Stimulated activated CD8-positive, alpha-beta memory T cell treated with anti-CD3 and anti-CD28 coated beads, Interleukin-7, amount 100 ng/mL, for 1 hour (primary cell): ENCODE measurements at places on chromosomes 7 and 10.

GRCh38 chr10:130140425-130140824 is 4.2 kb downstream of the GLRX3 start:
- DNase-seq = no peak

GRCh38 chr7:156143158-156143557 is 330.9 kb upstream of the SHH start:
- DNase-seq = no peak

DNA sequence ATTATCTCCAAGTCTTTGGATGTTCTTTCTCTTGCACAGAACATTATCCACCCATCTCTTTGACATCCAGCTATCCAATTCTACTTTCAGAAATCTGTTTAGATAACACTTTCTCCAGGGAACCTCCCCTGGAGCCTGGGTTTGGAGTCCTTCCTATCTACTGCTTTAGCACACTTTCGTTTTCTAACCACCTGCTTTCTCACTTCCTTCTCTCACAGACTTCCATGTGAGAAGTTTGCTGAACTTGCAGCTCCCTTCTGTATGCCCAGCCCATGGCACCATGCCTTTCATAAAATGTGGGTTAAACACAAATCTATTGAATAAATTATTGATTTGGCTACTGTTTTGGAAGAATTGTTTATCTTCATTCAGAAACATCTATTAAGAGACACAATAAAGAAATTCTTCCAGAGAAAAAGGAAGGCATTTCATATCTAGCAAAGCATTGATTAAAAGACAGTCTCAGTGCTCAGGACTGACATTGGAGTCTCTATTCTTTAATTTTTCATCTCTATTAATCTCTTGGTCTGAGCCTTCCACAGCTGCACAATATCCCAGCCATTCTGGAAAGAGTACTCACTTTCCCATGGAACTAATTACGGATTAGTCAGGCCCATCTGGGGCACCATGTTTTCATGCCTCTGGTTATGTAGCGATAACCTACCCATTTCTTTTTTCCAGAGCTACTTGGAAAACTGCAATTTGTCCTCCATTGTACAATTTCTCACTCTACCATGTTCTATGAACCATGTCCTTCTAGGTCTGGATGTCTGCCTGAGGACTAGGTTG is 1077.3 kb downstream of the SORCS3 start:
- DNase-seq = no peak

DNA sequence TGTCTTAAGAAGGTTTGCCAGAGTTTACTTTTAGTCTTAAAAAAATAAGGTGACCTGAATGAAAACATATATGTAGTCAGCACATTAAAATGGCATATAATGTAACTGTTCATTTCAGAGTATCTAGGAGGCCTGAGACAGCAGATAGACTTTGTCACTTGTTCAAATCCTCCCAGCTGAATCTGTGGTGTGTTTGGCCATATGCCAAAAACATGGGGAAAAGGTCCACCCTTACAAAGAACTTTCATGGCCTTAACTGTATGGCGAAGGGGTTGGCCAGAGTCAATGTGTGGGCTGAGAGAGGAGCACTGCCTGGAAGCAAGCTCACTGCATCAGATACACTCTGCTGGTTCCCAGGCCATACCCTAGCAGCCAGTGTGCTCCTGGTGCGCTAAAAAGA is 113.7 kb downstream of the ALOX5 start:
- no peak for DNase-seq

DNA sequence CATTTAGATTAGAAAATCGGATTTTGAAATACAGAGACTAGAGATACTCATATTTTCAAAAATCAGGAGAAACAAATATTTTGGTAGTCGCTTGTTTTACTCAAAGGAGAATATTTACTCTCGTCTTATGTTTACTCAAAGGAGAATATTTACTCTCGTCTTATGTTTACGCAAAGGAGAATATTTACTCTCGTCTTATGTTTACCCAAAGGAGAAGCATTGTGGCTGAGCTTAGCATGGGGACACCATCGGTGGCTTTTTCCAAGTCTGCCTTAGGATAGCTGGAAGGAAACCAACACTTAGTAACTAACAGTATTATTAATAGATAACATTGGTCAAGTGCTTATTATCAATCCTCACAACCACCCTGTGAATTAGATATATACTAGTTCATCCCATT is 71.8 kb downstream of the SNX10 start:
- DNase-seq = no peak

DNA sequence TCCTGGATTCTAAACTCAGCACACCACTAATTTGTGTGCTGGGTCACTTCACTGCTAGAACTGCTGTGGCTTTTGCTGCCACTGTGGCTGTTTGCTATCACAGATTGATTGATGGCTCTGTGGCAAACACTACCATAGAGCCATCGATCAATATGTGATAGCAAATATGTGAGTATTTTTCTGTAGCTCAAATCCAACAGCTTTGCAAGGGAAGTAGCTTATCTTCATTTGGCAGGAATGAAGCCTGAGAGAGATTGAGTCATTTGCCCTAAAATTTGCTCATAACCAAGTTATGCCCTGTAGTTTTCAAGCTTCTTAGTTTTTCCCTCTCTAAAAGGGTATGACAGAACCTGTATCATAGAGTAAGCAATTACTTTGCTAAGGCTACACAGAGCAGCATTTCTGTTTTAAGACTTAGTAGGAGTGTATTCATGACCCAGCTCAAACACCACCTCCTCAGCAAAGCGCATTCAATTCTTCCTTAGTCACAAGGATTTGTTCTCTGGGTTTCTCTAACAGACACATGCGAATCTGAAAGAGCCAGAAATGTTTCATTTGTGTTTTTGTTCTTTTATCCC is 43.1 kb downstream of the MINPP1 start:
- no peak for DNase-seq

DNA sequence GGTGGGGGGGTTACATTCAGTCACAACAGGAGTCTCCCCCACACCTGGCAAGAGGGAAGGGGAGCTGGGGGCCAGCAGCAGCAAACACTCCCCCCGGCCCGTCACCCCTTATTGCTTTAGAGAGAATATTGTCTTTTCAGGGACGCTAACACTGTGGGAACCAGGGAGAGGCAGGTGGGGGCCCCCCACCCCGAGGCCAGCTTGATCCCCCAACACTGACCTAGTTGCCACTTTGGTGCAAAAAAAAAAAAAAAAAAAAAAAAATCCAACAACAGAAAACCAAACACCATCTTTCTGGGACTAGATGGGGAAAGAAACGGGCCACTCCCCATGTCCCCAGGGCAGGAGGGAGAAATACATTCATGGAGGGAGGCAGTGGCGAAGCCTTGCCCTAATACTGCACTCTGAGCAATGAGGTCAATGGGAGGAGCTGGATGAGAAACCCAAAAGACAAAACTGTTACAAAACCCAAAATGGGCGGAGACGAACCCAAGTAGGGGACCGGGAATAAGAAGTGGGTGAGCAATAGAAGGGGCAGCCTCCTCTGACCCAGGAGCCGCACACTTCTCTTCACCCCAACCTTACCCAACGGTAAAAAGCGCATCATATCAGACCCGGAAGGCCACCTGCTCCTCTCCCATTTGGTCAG is 6.5 kb downstream of the GNB2 start:
- DNase-seq = no peak
